NCI-H1105 (cell line): ENCODE measurements at places on chromosomes 1 and 21.

DNA sequence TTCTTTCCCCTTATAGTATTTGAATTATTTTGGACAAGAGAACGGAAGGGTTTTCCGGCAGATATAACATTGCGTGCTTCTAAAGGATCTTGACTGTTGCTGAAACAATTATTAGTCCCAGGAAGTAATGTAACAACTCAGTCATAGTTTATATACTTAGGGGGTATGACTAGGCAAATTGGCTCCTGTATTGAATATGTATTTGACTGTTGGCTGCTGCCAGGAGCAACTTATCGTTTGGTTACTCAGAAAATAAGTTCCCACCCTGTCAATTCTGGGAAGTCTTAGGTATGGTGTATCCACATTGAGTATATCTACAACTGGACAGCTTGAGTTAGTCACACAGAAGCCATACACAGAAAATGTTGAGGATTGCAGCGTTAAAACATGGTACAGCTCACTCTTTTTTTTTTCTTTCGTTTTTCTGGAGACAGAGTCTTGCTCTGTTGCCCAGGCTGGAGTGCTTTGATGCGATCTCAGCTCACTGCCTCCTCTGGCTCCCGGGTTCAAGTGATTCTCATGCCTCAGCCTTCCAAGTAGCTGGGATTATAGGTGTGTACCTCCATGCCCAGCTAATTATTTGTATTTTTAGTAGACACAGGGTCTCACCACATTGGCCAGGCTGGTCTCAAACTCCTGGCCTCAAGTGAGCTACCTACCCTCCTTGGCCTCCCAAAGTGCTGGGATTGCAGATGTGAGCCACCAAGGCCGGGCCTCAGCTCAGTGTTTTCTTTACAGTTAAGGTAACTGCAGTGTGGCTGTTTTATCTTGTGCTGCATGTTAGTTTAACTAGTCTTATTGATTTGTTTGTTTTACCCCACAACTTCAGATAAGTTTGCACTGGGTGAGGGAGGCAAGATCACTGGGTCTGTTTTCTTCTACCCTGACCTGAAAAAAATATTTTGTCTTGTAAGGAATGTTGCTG lies 10.2 kb downstream of the SMAP2 start:
- no peak for DNase-seq

DNA sequence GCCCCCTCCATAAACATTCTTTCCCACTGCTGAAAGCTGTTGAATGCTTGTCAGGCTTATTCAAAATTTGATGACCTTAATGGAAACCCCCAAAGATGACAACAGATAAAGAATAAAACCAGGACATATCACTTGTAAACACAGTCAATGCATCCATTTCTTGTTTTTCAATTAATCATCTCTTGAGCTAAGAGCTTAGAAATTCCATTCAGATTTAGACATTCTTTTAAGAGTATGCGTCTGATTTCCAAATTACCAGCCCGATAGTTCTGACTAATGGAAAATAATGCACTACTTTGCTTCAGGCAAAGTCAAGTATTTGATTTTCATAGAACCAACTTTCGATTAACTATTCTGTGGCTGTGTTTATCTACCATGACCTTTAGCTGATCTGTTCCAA lies 100.6 kb upstream of the RUNX1 start:
- no peak for DNase-seq

- no peak for DNase-seq
Measured at GRCh38 chr1:86990826-86991225, 76.4 kb downstream of the HS2ST1 start.

GRCh38 chr1:155529109-155529508 lies 33.5 kb downstream of the ASH1L start:
- no peak for DNase-seq

GRCh38 chr1:17292299-17293160 lies 15.5 kb upstream of the PADI4 start:
- DNase-seq: no peak

DNA sequence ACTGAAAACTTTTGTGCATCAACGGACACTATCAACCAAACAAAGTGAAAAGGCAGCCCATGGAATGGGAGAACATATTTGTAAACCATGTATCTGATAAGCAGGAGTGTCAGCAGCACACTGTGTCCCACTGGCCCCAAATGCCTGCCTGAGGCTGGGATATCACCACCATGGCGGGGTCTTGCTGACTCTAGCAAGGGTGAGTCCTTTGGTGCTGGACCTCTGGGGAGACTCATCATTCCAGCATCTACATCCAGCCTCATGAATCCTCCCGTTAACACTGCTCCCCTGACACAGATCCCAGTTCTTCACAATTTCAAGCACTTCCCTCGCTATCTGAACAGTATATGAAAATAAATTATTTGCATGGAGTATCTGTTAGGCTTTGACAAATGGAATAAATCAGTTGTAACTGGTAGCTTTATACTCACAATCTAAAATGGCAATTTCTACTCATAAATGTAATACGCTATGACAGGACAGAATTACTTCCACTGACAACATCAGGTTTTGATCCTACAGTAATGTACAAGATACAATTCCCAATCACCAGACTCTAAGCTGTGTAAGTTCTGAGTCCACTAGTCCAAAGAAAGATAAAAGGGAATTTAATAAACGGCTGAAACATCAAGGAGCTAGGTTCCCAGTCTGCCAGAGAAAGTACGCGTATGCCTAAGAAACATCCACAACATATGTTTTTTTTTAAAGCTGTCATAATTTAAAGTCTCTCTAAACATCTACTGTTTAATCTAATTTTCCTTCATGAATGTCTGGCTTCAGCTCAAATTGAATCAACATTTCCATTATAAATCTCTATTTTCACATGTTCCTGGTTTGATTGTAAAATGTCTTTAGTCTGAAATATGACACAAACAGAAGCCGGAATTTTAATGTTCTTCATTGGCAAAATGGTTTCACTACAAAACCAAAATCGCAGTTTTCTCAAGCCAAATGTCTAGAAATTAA lies 95.1 kb downstream of the SIPA1L2 start:
- DNase-seq: no peak

DNA sequence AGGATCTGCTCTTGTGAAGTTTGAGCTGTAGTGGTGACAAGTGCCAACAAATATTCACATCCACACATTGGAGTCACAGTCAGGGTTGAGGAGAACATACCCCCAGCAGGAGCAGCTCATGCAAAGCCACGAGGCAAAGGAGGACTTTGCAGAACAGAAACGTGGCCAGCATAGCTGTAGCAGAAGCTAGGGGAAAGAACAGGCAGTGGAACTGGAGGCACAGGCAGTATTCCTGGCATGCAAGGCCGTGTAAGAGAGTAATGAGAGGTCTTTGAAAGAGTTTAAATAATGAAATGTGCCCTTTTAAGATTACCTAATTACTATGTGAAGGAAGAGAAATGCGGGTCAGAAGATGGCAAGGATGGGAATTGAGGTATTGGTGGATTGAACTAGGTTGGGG lies 40.9 kb upstream of the IKBKE start:
- DNase-seq: no peak

GRCh38 chr1:10639775-10640578 lies 156.5 kb downstream of the CASZ1 start:
- peak; percentile 97 for DNase-seq

DNA sequence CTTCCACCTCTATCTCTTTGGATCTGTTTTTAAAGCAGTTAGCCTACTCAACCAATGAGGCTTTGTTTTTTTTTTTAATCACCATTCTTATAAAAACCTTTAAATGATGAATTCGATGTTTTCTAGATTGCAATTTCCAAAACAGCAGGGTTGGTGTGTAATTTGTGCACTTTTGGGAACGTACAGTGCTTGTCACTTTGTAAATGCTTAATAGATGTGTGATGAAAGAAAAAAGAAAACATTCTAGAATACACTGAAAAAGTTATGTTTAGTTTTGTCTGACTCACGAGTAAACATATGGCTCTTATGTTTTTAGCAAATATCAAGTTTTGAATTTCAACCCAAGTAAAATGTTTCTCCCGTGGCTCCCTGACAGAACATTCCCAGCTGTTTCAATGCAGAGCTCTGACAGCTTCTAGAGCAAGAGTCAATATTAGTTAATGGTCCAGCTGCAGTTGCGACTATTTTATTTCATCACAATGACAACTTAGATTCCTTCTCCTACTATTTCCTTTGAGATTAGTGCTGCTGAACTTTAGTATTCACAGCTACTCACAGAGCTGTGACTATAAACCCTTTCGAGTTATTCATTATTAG lies 362.5 kb upstream of the ADAMTS5 start:
- no peak for DNase-seq
